ENCODE measurements at places on chromosomes 6 and 20. TPM values are rescaled to one million over a fixed set of nuclear protein-coding genes. Genes with fewer than 3 reads are reported as not detected.

DNA sequence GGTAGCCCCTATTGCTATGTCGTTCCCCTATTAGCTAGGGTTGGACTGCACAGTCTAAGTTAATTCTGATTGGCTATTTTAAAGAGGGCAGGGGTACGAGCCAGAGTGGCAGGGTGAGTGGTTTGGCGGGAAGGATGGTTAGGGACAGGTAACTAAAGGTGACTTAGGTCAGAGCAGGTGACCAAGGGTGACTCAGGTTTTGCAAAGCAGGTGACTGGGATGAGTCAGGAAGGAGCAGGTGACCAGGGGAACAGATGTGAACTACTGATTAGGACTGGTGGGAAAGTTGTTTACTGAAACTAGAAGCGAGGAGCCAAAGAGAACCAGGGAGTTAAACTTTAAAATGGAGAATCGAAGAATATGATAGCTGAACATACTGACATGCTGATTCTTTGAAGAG is 295.2 kb downstream of the GJA1 start:
- no peaks in the 10 kb centered on the region for H3K36me3 ChIP-seq
- no peak overlapping the region for H3K27ac ChIP-seq
- H3K4me1 ChIP-seq = no peaks in the 10 kb centered on the region
- no peak overlapping the region for H3K4me3 ChIP-seq
- H3K27me3 ChIP-seq = no peaks in the 10 kb centered on the region

DNA sequence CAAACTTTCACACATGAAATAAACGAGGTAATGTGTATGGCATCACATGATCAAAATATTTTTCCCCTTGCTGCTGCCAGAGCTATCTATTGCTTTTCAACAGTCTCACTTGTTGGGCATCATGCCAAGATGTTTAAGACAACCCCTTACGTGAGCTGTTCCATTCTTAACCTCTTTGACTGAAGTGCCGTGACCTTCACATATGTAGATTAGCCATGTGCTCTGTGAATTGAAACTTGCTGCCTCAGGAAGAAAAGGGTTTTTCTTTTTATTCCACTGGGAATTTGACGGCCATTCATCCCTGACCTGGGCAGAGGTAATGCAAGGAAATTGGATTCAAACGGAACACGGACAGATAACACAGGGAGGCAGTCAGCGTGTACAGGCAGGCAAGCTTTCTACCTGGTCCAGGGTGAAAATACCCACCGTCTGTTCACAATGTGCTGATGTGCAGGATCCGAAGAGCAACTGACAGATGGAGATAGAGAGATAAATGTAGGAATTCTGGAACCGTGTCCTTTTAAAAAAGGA is 14.2 kb downstream of the ARID1B start:
- H3K27ac ChIP-seq = peak overlapping the region; percentile 11
- no peaks in the 10 kb centered on the region for H3K36me3 ChIP-seq
- H3K4me1 ChIP-seq = peaks cover 15% of the 10 kb centered on the region
- peak; percentile 44 for DNase-seq
- H3K27me3 ChIP-seq = no peaks in the 10 kb centered on the region
- peak overlapping the region; percentile 22 for H3K4me3 ChIP-seq

DNA sequence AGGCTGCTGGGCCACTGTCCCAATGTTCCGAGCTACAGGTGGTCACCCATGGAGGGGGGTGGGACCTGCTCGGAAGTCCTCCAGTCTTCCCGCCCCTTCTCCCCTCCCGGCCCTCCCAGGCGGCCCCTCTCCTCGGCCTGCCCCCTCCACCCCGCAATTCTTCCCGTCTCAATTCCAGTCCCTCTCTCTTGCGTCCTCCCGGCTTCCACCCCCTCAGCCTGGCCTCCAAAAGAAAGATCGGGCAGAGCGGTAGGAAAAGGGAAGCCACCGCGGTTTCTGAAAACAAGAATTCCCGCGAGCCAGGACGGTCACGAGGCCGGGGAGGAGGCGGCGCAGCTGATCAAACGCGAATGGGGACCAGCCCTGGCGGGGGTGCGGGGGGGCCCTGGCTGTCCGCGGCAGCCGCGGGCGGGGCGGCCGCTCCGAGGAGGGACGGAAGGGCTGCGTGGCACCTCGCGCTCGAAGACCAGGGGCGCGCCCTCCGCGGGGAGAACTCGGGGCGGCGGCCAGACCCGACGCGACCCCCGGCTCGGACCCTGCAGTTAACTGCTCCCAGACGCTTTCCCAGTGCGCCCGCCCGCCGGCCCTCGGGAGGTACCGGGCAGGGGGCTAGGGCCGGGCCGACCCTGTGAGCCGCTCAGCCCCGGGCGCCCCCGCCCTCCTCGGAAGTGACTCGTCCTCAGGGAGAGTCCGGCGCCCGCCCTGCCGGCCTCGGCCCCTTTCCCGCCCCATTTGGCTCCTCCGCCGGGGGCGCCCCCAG is 1.0 kb downstream of the PXDC1 start:
- H3K27ac ChIP-seq = peak overlapping the region; percentile 80
- peak overlapping the region; percentile 75 for H3K4me3 ChIP-seq
- H3K36me3 ChIP-seq = peaks cover 15% of the 10 kb centered on the region

DNA sequence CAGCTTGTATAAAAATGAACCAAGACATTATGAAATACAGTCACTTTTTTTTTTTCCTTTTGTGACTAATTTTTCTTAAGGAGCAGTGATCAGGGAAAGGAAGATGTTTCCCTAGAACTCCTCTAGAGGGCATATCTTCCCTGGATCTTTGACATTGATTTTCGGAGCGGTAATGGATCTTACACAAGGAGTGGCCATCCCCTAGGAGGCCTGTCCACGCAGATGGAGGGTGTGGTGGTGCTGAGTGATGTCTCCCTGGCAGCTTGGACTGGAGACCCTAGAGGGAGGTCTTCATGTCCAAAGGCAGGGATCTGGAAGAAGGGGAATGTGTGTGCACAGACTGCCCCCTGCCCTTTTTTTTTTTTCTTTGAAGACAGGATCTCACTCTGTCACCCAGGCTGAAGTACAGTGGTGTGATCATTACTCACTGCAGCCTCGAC is 7.0 kb upstream of the KIFC1 start:
- no peak overlapping the region for H3K4me3 ChIP-seq
- H3K4me1 ChIP-seq = no peaks in the 10 kb centered on the region
- H3K36me3 ChIP-seq = no peaks in the 10 kb centered on the region
- DNase-seq = no peak
- no peak overlapping the region for H3K27ac ChIP-seq
- H3K27me3 ChIP-seq = no peaks in the 10 kb centered on the region

LINC00237 gene
- not detected for polyA plus RNA-seq

VSX1 gene
- polyA plus RNA-seq = not detected

GRCh38 chr6:118248171-118248570 is 299.9 kb upstream of the PLN start:
- H3K36me3 ChIP-seq = no peaks in the 10 kb centered on the region
- H3K27ac ChIP-seq = no peak overlapping the region
- H3K27me3 ChIP-seq = no peaks in the 10 kb centered on the region
- no peak overlapping the region for H3K4me3 ChIP-seq
- no peak for DNase-seq

PTK7 gene
- 81.0 TPM for polyA plus RNA-seq

DNA sequence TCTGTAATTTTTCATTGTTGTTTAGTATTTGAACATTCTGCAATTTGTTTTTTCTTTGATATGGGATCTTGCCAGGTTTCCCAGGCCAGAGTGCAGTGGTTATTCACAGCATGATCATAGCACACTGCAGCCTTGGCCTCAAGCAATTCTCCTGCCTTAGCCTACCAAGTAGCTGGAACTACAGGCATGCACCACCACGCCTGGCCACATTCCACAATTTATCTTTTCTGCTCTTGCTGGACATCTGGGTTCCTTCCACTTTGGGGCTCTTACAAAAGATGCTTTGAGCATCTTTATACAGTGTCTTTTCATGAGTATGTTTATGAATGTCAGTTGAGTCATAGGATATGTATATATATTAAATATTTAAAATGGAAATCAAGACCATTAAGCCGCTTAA is 42.0 kb downstream of the PGM3 start:
- no peak overlapping the region for H3K4me3 ChIP-seq
- H3K36me3 ChIP-seq = peaks cover 9% of the 10 kb centered on the region
- H3K27ac ChIP-seq = no peak overlapping the region
- DNase-seq = no peak
- no peaks in the 10 kb centered on the region for H3K27me3 ChIP-seq
- no peaks in the 10 kb centered on the region for H3K4me1 ChIP-seq

- peaks cover 12% of the 10 kb centered on the region for H3K4me1 ChIP-seq
- H3K27ac ChIP-seq = peak overlapping the region; percentile 6
- H3K27me3 ChIP-seq = no peaks in the 10 kb centered on the region
Measured at GRCh38 chr6:118649918-118650581, 1.3 kb downstream of the CEP85L start.

GRCh38 chr20:41318271-41318649 is 729 bp upstream of the ZHX3 start:
- peak overlapping the region; percentile 53 for H3K4me3 ChIP-seq
- no peaks in the 10 kb centered on the region for H3K27me3 ChIP-seq

GRCh38 chr20:48760403-48760983 is 67.3 kb downstream of the PREX1 start:
- DNase-seq = no peak
- H3K36me3 ChIP-seq = no peaks in the 10 kb centered on the region
- H3K4me1 ChIP-seq = no peaks in the 10 kb centered on the region
- peaks cover 4% of the 10 kb centered on the region for H3K27me3 ChIP-seq
- H3K4me3 ChIP-seq = no peak overlapping the region

KIF13A gene
- 96.2 TPM for polyA plus RNA-seq

ZNF391 gene
- polyA plus RNA-seq = 3.0 TPM

DNA sequence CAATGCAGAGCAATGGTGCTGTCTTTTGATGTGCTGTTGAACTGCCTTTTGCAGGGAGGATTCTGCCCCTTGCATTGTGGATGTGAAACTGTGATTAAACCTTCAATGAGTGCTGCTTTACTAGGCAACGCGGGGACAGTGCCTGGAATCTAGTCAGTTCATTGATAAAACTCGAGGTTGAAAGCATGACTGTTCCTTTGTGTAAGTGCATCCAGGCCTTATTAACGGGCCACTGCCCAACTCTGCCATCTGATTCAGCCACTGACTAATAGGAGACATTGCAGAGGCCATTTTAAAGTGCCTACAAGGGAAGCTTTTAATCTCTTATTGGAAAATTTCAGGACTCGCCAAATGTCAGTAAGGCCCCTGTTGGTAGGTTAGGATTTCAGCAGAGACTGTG is 49.3 kb downstream of the SLC35F1 start:
- H3K27me3 ChIP-seq = no peaks in the 10 kb centered on the region
- H3K36me3 ChIP-seq = no peaks in the 10 kb centered on the region
- no peak for DNase-seq
- H3K4me1 ChIP-seq = no peaks in the 10 kb centered on the region
- no peak overlapping the region for H3K4me3 ChIP-seq

ADGRF5 gene
- 0.01 TPM for polyA plus RNA-seq

SYNDIG1 gene
- polyA plus RNA-seq = 0.38 TPM

E2F3 gene
- 14.6 TPM for polyA plus RNA-seq

GRCh38 chr6:145489583-145489982 is 245.7 kb downstream of the EPM2A start:
- no peaks in the 10 kb centered on the region for H3K36me3 ChIP-seq
- H3K4me1 ChIP-seq = no peaks in the 10 kb centered on the region
- DNase-seq = no peak
- no peak overlapping the region for H3K27ac ChIP-seq
- no peaks in the 10 kb centered on the region for H3K27me3 ChIP-seq

- DNase-seq = no peak
- no peak overlapping the region for H3K4me3 ChIP-seq
- H3K27ac ChIP-seq = no peak overlapping the region
Measured at GRCh38 chr6:3876101-3876500, 26.9 kb downstream of the FAM50B start.

- H3K4me3 ChIP-seq = no peak overlapping the region
- no peaks in the 10 kb centered on the region for H3K4me1 ChIP-seq
- H3K36me3 ChIP-seq = no peaks in the 10 kb centered on the region
- no peak for DNase-seq
Measured at GRCh38 chr6:103504501-103505154, 1355.1 kb downstream of the HACE1 start.

DNA sequence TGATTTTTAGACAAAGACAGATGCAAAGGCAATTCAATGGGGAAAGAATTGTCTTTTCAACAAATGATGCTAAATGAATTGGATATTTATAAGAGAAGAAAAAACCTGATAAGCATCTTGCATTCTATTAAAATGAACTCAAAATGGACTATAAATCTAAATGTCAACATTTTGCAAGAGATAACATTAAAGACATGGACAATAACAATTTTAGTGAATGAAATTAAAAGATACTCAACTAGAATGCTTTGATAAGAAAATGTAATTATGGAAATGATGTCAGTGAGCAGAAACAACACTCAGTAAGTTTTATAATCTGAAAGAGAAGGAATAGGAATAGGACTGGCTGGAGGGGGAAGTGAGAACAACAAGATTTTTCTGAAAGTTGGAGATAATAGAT is 421.7 kb downstream of the C6orf118 start:
- no peak for DNase-seq
- H3K27me3 ChIP-seq = no peaks in the 10 kb centered on the region
- H3K36me3 ChIP-seq = no peaks in the 10 kb centered on the region
- H3K27ac ChIP-seq = no peak overlapping the region
- no peak overlapping the region for H3K4me3 ChIP-seq

DNA sequence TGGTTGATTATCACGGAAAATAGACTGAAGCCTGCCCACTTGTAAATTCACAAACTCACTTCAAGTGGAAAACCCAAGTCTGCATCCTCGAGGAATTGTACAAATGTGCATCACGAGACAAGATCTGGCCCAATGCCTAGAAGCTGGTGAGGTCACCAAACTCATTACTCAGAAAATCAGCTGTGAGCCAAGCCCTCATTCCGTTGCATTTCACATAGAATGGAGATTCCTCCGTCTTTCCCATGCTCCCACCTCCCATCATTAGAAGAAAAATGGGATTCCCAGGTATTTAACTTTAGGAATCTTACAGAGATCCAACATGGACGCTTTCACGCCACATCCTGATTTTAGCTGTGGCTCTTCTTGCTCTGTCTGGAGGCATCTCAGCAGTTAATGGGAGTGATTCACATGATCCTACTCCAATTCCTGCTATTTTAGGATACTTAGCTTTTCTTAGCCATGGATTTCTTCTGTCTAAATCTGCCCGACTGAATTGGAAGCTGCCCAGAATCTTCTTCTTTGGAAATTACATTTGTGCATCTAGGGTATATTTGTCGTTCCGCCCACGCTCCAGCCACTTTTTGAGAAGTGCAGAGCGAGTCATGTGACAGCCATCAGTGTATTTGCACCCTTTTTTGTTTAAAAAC is 68.7 kb upstream of the STMND1 start:
- H3K4me3 ChIP-seq = peak overlapping the region; percentile 41
- DNase-seq = peak; percentile 77
- H3K27ac ChIP-seq = peak overlapping the region; percentile 83

DNA sequence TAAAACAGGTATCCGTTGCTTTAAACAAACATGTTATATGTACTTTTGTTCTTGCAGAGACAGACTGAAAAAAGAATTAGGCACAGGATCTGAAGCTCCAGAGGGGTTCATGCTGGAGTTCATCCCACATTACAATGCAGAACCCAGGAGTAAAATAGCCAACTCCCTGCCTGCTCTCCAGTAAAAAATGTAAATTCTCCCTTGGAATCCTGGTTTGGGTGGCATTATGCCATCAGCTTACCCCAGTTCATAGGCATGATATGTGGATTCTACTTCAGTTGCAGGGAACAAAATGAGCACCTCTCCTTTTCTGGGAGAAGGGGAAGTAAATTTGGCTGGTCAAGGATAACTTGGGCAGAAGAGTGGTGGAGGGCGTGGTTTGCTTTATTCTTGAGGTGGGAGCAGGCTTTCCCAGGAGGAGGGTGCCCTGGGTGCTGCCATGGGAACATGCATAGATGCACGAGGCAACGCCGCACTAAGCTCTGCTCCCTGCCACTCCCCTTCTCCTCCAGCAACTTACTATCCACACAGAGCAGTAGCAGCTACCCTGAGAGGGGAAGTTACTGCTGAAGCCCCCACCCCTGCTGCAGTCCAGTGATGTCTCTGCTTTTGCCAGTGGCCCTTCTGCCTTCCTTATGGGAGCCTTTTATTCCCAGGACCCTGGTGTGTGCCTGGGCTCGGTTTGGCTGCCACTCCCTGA is 71.6 kb upstream of the GLP1R start:
- H3K27ac ChIP-seq = no peak overlapping the region
- no peak overlapping the region for H3K4me3 ChIP-seq
- no peaks in the 10 kb centered on the region for H3K36me3 ChIP-seq
- peaks cover 25% of the 10 kb centered on the region for H3K27me3 ChIP-seq
- DNase-seq = no peak

Data from keratinocyte (primary cell).